ENCODE measurements at places on chromosomes 6 and 20. TPM values are rescaled to one million over a fixed set of nuclear protein-coding genes. Genes with fewer than 3 reads are reported as not detected.

Gene HIVEP1
- total RNA-seq = 39.4 TPM

Gene SEL1L2
- total RNA-seq = not detected

Gene PLN
- total RNA-seq = not detected

Gene ZC2HC1B
- not detected for total RNA-seq

- no peaks in the 10 kb centered on the region for H3K27me3 ChIP-seq
- no peaks in the 10 kb centered on the region for H3K36me3 ChIP-seq
- no peak for DNase-seq
- peaks cover 3% of the 10 kb centered on the region for H3K4me1 ChIP-seq
These were observed 13.3 kb upstream of the BEND3 start for GRCh38 chr6:107128577-107128976.

DNA sequence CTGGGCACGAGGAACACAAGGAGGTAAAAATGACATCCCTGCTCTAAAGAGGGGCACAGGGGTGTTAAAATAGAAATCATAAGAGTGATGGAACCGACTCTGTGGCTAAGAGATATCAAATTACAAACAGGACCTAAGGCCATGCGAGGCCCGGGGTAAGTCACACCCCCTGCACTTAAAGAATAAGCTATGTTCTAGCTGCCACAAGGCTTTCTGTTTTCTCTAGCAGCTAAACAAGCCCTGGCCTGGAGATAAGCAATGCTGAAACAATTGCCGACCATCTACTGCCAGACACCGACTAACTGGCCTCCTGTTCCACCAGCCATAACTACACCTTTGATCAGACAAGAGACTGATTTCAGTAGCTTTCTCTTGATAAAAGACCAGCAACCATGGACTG is 32.4 kb downstream of the MDGA1 start:
- H3K4me3 ChIP-seq = no peak overlapping the region
- H3K36me3 ChIP-seq = peaks cover 3% of the 10 kb centered on the region
- no peak overlapping the region for H3K27ac ChIP-seq
- peaks cover 1% of the 10 kb centered on the region for H3K27me3 ChIP-seq
- DNase-seq = no peak

- peak overlapping the region; percentile 44 for H3K4me3 ChIP-seq
- H3K36me3 ChIP-seq = peaks cover 10% of the 10 kb centered on the region
- H3K27me3 ChIP-seq = peaks cover 43% of the 10 kb centered on the region
- H3K27ac ChIP-seq = peak overlapping the region; percentile 73
- DNase-seq = no peak
These were observed 26.0 kb downstream of the GPX6 start for GRCh38 chr6:28489366-28490204.

- no peaks in the 10 kb centered on the region for H3K36me3 ChIP-seq
- peak overlapping the region; percentile 99 for H3K27ac ChIP-seq
- H3K4me3 ChIP-seq = peak overlapping the region; percentile 83
- no peaks in the 10 kb centered on the region for H3K27me3 ChIP-seq
These were observed 60.3 kb upstream of the HFE start for GRCh38 chr6:26026833-26027490.

DNA sequence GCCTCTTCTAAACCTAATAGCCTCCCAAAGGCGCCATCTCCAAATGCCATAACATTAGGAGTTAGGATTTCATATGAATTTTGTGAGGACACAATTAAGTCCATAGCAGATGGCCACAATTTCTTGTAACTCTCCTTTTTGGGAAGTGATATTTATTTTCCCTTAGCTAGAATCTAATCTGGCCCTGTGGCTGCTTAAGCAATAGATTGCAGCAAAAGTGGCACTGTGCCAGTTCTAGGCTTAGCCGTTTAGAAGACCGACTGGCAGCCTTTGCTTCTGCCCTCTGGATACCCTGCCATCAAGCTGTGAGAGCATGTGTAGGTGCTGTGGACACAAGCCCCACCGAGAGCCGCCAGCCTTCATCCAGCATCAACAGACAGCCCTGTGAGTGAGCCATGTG is 15.9 kb upstream of the ADGB start:
- H3K4me3 ChIP-seq = no peak overlapping the region
- H3K36me3 ChIP-seq = no peaks in the 10 kb centered on the region
- no peak for DNase-seq
- H3K4me1 ChIP-seq = no peaks in the 10 kb centered on the region

- no peaks in the 10 kb centered on the region for H3K36me3 ChIP-seq
- no peak overlapping the region for H3K27ac ChIP-seq
These were observed 34.1 kb upstream of the TIAM2 start for GRCh38 chr6:154960854-154961530.

GRCh38 chr20:31485450-31486339 is 10.6 kb downstream of the REM1 start:
- H3K4me1 ChIP-seq = peaks cover 5% of the 10 kb centered on the region
- DNase-seq = no peak
- no peak overlapping the region for H3K27ac ChIP-seq
- H3K4me3 ChIP-seq = no peak overlapping the region
- H3K36me3 ChIP-seq = no peaks in the 10 kb centered on the region
- peaks cover 26% of the 10 kb centered on the region for H3K27me3 ChIP-seq
